ENCODE measurements at places on chromosomes 16 and 17. TPM values are rescaled to one million over a fixed set of nuclear protein-coding genes. Genes with fewer than 3 reads are reported as not detected.

Gene AIPL1
- total RNA-seq: not detected

Gene KRT32
- not detected for total RNA-seq

Gene TMEM208
- 11.7 TPM for total RNA-seq

Gene HOXB3
- total RNA-seq: 2.7 TPM

Gene G6PC1
- not detected for total RNA-seq

Gene RDM1
- total RNA-seq: not detected

Gene BCO1
- total RNA-seq: not detected

Gene NPTX1
- not detected for total RNA-seq

Gene PRCD
- 4.3 TPM for total RNA-seq

Gene HEATR9
- total RNA-seq: not detected

Gene ATP2A3
- 5.8 TPM for total RNA-seq

Gene CPHXL2
- total RNA-seq: not detected

Gene TXNL4B
- total RNA-seq: 5.4 TPM

Gene SMIM36
- total RNA-seq: not detected

Gene VAT1L
- total RNA-seq: 17.7 TPM

Gene GNG13
- total RNA-seq: not detected

Gene KRTAP4-3
- total RNA-seq: not detected

Data from left ventricle myocardium superior (tissue), 1 donor.